ENCODE measurements at places on chromosomes 7 and 10. TPM values are rescaled to one million over a fixed set of nuclear protein-coding genes. Genes with fewer than 3 reads are reported as not detected.

- no peak for DNase-seq
These were observed 29.4 kb downstream of the CHST15 start for GRCh38 chr10:124063750-124064603.

GRCh38 chr7:157751406-157751805 lies 414.6 kb downstream of the DNAJB6 start:
- peak; percentile 68 for DNase-seq

The ACBD7 gene
- total RNA-seq, result 0.50 TPM

The NPTX2 gene
- 2.0 TPM for total RNA-seq

The TDRD1 gene
- 0.88 TPM for total RNA-seq

DNA sequence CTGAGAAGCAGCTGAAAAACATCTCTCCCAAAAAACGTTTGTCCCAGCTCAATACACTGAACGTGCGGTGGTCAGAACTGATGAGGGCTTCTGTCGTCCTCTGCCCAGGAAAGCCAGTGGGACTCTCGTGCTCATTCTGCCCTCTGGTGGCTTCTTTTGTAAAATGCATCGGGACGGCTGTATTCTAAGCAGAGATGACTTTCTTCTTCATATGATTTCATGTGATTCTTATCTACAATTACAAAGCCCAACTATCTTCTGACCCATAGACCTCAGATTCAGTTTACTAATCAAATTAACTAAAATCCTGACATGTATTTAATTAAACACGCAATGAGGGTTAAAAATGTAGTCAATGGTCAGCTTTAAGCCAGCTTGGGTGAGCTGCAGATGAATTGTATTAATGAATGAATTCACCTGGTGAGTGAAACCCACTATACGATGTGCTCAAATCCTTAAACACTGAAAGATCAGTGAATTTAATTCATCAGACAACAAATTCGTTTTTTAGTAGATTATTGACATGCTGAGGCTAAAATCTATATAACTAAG lies 117.6 kb upstream of the FAM204A start:
- DNase-seq, result peak; percentile 75

DNA sequence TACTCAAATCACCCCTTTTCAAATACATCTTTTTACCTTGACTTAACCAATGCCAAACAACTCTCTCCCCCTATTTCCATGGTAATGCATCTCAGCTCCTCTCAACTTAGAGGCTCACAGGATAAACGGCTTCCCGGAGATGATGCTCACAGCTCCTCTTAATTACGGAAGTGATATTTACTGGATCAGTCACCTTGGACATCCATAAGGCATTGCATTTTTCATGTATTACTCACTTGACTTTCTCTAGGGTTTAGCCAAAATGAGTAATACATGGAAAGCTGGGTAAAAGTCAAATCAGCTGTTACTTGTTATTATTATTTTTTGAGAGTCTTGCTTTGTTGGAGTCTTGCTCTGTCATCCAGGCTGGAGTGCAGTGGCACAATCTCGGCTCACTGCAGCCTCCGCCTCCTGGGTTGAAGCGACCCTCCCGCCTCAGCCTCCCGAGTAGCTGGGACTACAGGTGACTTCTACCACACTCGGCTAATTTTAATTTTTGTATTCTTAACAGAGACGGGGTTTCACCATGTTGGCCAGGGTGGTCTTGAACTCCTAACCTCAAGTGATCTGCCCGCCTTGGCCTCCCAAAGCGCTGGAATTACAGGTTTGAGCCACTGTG lies 73.3 kb upstream of the RHEB start:
- no peak for DNase-seq

The GIMAP6 gene
- 48.7 TPM for total RNA-seq

GRCh38 chr10:10600004-10600403 lies 417.7 kb upstream of the CELF2 start:
- no peak for DNase-seq

The GOLGA7B gene
- total RNA-seq, result 0.50 TPM

DNA sequence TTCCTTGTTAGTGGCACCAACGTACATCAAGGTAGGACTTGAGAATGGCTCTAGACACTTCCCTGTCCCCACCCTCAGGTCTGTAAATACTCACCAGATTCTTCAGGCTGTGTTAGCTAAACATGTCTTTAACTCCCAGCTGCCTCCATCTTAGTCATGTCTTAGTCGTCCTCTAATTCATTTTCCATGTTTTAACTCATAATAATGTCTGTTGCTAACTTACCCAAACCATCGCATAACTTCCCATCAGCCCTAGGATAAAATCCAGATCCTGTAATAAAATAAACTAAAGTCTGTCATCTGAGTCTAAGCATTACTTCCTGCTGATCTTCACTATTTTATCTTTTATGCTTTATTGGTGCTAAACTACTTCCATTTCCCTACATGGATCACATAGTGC lies 600.0 kb upstream of the CELF2 start:
- no peak for DNase-seq

The CRHR2 gene
- not detected for total RNA-seq

DNA sequence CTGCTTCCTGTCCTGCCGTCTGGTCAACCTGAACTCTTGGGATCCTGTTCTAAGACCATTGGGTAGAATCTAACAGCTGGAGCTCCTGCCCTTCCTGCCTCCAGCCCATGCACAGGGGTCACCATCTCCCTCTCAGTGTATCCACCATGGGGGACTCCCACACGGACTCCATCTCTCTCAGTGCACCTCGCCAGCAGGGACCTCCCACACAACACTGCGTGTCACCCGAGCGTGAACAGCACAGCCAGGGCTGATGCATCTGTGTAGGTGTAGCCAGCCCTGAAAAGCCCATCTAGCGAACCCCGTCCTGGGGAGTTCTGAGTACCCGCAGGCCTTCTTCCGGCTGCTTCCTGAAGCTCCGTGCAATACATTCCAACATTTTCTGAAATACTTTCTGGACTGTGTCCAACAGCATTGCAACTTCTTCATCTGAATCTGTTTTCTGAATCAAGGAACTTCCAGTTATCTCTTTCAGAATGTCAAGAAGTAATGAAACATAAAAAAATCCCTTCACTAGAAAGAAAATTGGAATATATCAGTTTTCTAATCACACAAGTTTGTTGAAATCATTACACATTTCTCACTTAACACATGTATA lies 52.5 kb downstream of the NCAPG2 start:
- DNase-seq, result peak; percentile 42

The EPDR1 gene
- total RNA-seq, result 17.0 TPM

GRCh38 chr7:64651632-64652165 lies 14.2 kb upstream of the ZNF107 start:
- no peak for DNase-seq

- no peak for DNase-seq
These were observed 913.8 kb downstream of the KCNMA1 start for GRCh38 chr10:76723844-76724243.

The TMEM196 gene
- 0.06 TPM for total RNA-seq

- DNase-seq, result no peak
These were observed 436.8 kb downstream of the RPS24 start for GRCh38 chr10:78470267-78471103.

DNA sequence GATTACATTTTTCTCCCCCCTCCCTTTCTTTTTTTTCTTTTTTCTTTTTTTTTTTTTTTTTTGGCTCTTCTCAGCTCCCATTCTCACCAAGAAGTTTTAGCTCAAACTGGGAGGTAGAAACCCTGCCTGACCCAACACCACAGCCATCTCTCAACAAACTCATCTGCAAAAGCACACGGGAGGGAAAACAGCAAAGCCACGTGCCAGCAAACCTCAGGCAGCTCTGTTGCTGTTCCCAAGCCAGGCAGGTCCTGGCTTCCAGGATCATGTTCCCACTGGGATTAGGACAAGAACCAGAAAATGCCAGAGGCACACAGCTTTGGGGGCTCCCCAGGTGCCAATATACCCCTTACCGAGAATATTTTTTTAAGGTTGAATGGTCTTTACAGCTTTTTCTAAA lies 56.7 kb downstream of the ITIH5 start:
- DNase-seq, result no peak

The SPDYE6 gene
- total RNA-seq, result not detected

- no peak for DNase-seq
These were observed 145.7 kb downstream of the REEP3 start for GRCh38 chr10:63666836-63667383.

- DNase-seq, result no peak
These were observed 725.8 kb upstream of the POM121L12 start for GRCh38 chr7:52309631-52310030.

DNA sequence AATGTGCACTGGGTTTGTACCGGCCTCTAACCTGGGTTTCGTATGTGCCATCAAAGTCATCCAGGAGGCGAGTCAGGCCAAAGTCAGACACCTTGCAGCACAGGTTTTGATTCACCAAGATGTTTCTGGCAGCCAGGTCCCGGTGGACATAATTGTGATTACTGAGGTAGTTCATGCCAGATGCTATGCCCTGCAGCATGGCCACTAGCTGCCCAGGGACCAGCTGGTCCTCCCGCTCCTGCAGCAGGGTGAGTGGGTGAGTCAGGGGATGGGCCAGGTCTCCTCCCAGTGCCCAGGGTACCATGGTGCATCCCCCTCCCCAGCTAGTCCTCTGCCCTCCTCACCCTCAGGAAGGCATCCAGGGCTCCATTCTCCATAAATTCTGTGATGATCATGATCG lies 13.6 kb downstream of the ZYX start:
- no peak for DNase-seq

The LRRC18 gene
- not detected for total RNA-seq

DNA sequence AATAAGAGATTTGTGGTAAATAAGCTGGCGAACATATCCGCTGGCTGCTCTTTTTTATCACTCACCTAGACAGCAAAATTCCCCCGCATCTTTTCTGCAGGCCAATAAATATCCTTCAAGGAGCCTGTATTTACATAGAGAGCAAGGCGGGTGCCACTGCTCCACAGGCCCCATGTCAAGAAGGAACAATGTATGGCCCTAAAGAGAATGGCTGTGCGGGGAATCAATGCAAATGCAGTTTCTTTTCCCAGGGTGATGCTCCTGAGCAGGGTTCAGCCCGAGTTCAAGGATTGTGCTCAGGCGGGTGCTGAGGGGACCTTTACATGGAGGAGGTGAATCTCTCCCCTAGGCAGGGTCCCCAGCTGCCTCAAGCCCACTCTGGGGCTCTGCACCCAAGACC lies 494.2 kb upstream of the ZMIZ1 start:
- DNase-seq, result no peak

DNA sequence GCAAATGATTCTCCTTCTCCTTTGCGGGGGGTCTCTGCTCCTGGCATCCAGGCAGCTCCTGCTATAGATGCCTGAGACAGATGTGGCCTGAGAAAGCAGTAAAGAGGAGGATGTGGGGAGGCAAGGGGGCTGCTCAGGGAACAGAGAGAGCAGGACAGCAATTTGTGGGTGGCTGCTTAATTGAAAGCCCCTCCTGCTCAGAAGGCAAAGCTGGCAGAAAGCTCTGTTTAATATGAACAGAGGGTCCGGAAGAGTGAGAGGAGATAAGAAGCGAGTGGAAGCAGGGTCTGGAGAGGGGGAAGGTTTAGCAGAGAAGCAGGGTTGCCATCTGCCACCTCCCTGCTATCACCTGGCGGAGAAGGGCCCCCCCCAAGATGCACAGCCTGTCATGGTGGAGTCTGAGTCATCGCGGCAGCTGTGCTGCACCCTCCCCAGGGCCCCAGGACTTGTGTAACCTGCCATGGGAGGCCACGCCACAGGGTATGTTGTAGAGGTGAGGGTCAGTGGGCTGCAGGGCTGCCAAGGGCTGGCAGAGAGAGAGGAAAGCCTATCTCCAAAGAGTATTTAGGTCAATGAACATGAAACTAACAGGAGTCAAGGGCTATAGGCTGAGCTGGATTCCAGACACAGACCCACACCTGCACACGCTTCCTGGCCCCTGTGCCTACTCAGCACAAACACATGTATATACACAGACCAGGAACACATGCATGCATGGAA lies 1109.8 kb upstream of the AUTS2 start:
- DNase-seq, result no peak

DNA sequence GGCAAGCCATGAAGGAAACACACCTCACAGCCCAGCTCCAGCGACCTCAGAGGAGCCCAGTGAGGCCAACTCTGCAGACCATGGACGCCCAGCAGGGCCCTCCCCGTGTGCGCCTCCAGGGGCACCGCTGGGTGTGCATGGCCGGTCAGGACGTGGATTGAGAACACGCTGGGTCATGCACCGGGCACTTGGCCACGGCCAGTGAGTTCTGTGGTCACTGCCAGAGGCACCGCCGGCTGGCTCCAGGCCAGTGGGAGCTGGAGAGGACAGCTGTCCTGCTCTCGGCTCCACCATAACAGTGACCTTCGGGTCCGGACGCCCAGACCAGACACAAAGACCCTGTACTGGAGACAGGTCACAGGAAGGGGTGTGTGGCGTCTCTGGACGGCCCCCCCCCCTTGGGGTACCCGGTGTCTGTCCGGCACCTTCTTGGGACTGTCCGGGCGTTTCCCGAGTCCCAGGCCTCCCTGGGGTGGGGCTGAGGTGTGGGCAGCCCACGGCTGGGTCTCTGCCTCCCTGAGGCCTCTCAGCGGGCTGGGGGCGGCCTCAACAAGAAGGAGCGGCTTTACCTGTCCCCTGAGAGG lies 50.4 kb upstream of the NKX6-2 start:
- peak; percentile 18 for DNase-seq

DNA sequence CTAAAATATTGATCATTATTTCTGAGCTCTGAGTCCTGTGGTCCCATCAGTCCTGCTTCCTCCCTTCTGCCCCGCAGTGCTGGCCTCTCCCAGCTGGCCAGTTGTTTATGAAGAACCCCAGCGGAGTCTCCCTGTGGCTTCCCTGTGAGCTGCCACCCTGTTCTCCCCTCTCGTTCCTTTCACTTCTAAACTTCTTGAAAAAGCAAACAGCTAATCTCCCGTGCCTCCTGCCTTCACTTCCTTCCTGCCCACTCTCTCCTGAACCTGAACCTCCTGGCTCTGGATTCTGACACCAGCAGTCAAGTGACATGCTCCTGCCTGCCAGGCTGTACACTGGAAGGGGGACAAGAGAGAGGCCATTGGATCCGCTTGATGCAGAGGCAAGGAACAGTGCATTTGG lies 63.7 kb upstream of the ZPBP start:
- DNase-seq, result no peak

The NPC1L1 gene
- total RNA-seq, result 0.88 TPM

The SUN3 gene
- total RNA-seq, result 0.54 TPM

The UFSP1 gene
- total RNA-seq, result 3.4 TPM

The EPHA1 gene
- 22.3 TPM for total RNA-seq

DNA sequence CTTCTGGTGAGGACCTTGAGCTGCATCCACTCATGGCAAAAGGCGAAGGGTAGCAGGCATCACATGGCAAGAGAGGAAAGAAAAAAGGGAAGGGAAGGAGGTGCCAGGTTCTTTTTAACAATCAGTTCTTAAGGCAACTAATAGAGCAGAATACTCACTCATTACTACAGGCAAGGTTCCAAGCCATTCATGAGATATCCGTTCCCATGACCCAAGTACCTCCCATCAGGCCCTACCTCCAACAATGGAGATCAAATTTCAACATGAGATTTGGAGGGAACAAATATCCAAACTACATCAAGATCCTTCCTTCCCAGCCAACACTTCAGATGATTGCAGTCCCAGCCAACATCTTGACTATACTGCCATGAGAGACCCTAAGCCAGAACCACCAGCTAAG lies 38.9 kb upstream of the YAE1 start:
- no peak for DNase-seq

- DNase-seq, result no peak
These were observed 162.5 kb downstream of the MAGI2 start for GRCh38 chr7:79290841-79291497.

- no peak for DNase-seq
These were observed 110.2 kb downstream of the FZD1 start for GRCh38 chr7:91374321-91374989.

The TMEM243 gene
- total RNA-seq, result 50.3 TPM

GRCh38 chr7:21753071-21753470 lies 192.6 kb downstream of the CDCA7L start:
- DNase-seq, result no peak

The VENTX gene
- 3.3 TPM for total RNA-seq

All from kidney (tissue), 22 donors.